C1 segment of cervical spinal cord (tissue), 14 donors: ENCODE measurements at places on chromosomes 13 and 19.

GRCh38 chr13:40096357-40096901 is 441.0 kb downstream of the COG6 start:
- no peak for DNase-seq

DNA sequence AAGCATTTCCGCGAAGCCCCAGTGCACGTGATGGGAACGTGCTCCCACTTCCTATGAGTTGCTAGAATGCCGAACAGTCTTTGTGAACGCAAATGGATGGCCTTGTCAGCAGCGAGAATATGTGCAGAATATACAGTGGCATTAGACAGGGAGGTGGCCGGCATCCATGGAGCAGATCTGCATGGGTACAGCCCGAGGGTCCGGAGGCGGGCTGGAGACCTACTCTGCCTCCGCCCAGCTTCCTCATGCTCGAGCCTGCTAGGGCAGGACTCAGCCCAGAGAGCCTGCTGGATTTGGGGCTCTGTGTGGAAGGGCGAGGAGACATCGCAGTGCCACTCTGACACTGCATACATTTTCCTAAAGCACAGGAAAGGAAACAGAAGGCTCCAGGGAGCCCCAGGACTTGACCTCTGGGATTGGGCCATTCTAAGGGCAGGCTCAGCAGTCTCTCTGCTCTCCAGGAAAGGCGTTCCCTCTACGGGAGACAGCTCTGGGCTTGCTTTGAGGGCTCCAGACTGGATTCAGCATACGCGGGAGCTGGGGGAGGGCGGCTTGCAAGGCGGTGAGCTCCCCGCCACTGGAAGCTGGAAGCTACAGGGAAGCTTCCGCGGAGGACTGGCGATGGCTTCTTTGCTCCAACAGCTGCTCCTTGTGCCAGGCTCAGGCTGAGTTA is 55.9 kb upstream of the UQCRFS1 start:
- DNase-seq, result no peak

GRCh38 chr19:27774827-27775226 is 1438.1 kb downstream of the UQCRFS1 start:
- no peak for DNase-seq

DNA sequence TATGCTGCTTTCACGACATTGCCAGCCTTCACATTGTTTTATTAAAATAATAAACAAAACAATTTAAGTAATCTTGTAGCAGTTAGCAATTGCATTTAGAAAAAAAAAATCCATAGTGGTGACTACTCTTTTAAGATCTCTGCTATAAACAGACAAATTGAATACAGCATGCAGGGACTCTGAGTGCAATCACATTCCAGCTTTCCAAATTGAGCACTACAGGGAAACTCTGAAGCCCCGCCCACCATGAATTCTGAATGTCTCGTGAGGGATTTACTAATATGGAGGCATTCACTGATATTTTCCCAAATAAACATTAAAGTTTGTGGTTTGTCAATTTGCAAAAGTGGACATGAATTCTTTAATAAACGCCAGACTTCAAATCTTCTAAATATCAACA is 698.8 kb downstream of the LIG4 start:
- no peak for DNase-seq

DNA sequence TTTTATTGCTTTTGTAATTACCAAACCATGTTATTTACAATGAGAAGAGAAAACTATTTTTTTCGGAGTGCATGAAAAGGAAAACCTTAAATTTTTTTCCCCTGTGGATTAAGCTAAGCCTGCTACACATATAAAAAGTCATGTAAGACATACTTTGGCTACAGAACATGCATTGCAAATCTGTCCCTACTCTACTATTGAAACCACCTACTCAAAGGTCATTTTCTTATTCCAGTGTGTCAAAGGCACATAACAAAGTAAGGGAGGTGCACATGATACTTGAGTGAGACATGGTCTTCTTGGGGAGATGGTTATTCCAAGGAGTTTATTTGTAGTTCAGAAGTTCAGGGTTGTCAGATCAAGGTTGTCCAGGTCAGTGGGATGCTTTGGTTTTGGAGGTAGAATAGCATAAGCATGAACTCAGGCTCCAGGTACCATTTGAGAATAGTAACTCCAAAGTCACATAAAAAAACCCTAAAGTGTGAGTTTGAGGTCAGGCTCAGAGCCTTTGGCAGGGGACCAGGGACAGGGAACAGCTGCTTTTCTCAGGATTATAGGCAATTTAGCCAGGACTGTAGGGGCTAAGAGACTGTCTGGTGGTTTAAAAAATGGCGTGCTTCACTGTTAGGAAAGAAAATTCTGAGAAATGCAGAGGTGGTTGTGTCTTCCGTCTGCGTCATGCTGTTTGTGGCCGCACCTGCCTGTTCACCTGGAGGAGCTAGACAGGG is 15.4 kb downstream of the FARP1 start:
- DNase-seq, result no peak

- no peak for DNase-seq
Measured at GRCh38 chr13:71291842-71292146, 575.2 kb downstream of the DACH1 start.

DNA sequence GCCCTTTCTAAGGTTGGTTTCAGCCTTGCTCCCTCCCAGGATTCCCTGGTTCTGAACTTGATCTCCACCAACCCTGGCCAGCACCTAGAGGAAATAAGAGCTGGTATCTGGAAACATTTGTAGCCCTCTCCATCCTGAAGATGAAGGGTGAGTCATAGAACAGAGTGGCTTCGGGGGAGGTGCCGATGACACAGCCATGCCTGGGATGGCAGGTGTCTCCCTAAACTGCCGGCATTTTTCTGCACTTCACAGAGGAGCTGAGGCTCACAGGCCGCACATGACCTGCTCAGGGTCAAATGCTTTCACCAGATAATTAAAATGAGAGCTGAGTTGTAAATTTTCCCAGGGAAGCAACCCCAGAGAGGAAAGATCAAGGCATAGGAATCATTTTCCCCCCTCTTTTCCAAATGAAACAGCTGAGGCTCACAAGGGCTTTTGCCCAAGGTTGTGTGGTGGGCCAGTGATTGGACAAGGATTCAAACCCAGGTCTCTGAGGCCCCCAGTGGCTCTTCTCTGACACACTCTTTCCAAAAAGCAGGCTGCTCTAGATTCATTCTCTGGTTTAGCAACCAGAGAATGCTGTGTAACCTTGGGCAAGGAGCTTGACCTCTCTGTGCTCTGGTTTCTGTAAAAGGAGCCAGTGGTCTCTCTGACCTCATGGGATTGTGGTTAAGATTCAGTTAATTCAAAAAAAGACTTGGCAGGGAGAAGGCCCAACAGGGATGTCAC is 1.2 kb upstream of the SLC25A42 start:
- no peak for DNase-seq

- DNase-seq, result no peak
Measured at GRCh38 chr13:34230271-34230670, 412.3 kb downstream of the RFC3 start.

GRCh38 chr13:113220877-113221276 is 11.5 kb downstream of the CUL4A start:
- no peak for DNase-seq

DNA sequence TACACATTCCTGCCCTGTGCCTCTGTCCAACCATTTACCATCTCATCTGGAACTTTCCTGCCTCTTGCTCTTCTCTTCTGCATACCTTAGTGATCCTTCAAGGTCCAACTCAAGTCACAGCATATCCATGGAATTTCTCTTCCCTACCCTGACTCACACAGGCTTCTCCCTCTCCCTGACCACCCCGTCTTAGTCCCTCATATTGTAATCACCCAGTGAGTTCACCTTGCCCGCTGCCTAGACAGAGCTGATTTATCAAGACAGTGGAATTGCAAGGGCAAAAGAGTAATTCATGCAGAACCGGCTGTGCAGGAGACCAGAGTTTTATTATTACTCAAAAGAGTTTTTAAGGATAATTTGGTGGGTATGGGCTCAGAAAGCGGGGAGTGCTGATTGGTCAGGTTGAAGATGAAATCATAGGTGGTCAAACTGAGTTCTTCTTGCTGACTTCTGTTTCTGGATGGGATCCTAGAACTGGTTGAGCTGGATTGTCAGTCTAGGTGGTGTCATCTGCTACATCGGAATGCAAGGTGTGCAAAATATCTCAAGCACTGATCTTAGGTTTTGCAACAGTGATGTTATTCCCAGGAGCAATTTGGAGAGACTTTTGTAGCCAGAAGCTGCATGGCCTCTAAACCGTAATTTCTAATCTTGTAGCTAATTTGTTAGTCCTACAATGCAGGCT is 67.2 kb downstream of the HSPH1 start:
- no peak for DNase-seq

GRCh38 chr19:8320564-8321066 is 560 bp downstream of the NDUFA7 start:
- DNase-seq, result peak; percentile 48

DNA sequence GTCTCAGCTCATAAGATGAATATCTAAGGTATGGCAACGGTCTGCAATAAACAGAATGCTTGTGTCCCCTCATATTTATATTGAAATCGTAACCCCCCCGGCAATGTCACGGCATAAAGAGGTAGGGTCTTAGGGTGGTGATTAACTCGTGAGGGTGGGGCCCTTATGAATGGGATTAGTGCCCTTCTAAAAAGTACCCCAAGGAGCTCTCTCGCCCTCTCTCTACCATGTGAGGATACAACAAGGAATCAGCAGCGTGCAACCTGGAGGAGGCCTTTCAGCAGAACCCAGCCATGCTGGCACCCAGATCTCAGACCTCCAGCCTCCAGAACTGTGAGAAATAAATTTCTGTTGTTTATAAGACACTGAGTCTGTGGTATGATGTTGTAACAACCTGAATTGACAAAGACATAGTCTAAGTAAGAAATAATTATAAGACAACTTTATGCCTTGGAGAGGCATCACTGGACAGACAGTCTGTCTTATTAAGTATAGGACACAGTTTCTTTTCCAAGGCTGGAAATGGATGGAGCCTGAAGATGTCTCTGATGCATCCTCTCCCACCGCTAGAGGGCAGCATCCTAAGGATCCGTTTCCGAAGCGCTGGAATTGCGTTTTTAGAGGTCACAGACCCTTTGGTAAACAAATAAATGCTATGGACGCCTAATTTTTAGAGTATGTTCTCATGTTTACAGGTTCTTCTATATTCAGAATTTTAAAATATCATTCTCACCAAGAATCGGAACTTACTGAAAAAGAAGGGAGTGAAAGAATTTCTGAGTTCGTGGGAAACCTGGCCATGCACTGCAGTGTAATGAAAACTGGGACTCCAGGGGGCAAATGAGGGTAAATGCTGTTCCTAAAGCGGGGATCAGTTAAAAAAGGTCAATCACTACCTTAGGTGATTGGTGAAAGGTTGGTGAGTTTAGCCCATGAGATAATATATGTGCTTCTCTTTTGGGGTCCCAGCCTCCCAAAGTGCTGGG is 13.3 kb upstream of the LEUTX start:
- DNase-seq, result no peak

- DNase-seq, result no peak
Measured at GRCh38 chr19:48953990-48954594, 583 bp upstream of the BAX start.

DNA sequence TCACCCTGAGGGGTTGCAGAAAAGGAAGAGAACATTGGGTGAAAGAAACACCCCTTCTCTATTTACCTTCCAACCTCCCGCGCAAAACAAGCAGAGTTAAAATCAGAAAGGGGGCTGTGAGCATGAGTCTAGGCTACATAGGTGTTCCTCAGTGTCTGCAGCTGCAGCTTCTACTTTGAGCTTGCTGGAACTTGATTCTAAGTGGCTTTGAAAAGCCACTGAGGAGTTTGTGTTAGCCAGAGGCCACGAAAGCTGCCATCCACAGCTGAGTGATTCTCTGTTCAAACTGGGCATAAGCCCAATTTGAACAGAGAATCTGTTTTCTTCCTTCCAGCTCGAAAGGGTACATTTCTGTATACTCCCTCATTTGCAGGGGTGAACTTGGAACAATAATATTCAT is 343.9 kb downstream of the PCDH9 start:
- peak; percentile 25 for DNase-seq

DNA sequence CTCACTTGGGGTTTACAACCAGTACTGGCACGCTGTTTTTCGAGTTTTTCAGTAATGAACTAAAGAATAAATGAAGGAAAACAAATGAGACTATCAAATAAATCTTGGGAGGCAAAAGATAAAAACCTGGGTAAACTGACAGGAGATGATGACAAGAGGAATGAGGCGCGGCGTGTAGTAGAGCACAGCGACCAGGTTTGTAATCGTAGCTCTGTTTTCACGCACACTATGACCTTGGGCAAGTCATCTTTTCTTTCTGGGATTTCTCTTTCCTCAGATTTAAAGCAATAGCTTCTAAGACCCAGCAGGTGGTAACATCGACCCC is 419 bp downstream of the MRPS31 start:
- peak; percentile 22 for DNase-seq

DNA sequence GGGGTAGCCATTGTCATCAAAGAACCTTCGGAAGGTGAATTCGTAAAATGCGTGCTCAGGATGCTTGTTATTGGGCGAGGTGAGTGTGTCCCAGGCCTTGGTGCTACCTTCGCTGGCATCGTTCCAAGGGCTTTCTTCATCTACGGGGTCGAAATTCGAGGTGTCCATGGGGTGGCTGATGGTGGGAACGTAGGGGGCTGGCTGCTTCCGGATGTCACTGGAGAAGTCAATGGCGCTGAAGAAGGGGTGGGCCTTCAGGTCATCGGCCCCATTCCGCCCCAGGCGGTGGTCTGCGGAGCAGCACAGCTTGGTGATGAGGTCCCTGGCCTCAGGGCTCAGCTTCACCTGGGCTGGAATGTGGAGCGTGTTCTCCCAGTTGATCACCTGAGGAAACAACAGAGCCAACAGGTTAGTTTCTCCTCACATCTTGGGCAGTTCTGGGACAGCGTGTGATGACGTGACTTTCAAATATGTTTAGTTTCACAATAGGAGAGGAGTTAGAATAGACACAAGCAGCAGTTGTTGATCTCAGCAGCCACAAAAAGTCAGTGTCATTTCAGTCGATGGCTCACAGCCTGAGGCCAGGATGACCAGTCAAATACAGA is 72.5 kb upstream of the XPO4 start:
- no peak for DNase-seq

DNA sequence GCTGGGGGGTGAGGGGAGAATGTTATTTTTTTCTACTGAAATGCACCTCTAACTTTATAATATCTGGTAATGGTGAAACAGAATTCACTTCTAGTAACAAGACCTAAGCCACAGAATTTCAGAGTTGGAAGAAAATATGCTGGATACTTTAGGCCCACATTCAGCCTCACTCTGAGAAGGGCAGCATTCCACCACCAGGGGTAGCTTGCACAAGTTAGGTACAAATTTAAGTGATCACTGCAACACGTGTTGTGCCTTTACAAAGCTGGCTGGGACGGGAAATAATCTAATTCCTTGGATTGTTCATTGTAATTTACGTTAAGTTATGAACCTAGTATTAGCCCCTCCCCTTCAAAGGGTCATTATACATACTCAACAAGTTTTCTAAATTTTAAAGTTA is 192.3 kb downstream of the RGCC start:
- DNase-seq, result no peak

- DNase-seq, result no peak
Measured at GRCh38 chr13:35157143-35157755, 215.2 kb downstream of the NBEA start.

DNA sequence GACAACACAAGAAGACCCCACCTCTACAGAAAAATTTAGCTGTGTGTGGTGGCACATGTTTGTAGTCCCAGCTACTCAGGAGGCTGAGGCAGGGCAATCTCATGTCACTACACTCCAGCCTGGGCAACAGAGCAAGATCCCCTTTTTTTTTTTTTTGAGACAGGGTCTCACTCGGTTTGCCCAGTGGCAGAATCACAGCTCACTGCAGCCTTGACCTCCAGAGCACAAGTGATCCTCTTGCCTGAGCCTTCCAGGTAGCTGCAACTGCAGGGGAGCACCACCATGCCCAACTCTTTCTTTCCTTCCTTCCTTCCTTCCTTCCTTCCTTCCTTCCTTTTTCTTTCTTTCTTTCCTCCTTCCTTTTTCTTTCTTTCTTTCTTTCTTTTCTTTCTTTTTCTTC is 4.2 kb upstream of the CLEC4G start:
- no peak for DNase-seq

GRCh38 chr19:883661-884211 is 9.3 kb downstream of the MED16 start:
- DNase-seq, result no peak
